ENCODE measurements at places on chromosomes 1 and 21.

DNA sequence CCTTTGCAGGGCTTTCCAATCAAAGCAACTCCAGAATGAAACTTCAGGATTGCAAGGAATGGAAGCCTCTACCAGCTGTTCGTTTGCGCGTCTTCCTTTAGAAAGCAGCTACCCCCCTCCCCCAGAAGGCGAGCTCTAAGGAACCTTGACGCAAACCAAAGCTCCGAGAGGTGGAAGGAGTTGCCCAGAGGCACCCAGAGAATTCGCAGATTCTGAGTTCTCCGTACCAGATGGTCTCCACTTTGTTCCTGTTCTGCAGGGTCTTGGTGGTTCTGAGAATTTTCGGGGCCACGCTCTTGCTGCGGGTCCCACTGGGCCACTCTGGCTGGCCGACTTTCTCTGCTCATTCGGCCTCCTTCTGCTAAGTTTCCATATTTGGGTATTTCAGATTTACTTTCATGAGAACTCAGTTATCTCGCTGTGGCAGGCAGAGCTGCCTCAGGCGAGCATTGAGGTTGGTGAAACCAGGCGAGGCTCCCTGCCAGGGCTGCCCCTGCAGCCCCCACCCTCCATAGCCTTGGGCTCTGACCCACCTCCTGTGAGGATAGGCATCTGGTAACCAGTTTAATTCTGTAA, 801 bp downstream of the TRAF5 start:
- DNase-seq, result no peak
- peaks cover 14% of the 10 kb centered on the region for H3K4me1 ChIP-seq
- H3K36me3 ChIP-seq, result no peaks in the 10 kb centered on the region
- peak overlapping the region; percentile 62 for H3K4me3 ChIP-seq
- peak overlapping the region; percentile 58 for H3K27ac ChIP-seq

DNA sequence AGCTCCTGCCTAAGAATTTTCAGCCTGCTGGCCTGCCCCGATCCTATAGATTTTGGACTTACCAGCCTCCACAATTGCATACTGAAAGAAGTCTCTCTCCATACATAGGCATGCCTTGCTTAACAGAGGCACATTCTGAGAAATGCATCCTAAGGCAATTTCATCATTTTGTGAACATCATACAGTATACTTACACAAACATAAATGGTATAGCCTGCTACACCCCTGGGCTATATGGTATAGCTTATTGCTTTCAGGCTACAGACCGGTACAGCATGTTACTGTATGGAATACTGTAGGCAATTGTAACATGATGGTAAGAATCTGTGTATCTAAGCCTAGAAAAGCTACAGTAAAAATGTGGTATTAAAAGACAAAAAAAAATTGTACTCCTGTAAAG, 174.7 kb downstream of the NRIP1 start:
- DNase-seq, result no peak
- no peaks in the 10 kb centered on the region for H3K36me3 ChIP-seq
- H3K4me1 ChIP-seq, result peaks cover 3% of the 10 kb centered on the region
- H3K27ac ChIP-seq, result no peak overlapping the region
- H3K27me3 ChIP-seq, result no peaks in the 10 kb centered on the region

DNA sequence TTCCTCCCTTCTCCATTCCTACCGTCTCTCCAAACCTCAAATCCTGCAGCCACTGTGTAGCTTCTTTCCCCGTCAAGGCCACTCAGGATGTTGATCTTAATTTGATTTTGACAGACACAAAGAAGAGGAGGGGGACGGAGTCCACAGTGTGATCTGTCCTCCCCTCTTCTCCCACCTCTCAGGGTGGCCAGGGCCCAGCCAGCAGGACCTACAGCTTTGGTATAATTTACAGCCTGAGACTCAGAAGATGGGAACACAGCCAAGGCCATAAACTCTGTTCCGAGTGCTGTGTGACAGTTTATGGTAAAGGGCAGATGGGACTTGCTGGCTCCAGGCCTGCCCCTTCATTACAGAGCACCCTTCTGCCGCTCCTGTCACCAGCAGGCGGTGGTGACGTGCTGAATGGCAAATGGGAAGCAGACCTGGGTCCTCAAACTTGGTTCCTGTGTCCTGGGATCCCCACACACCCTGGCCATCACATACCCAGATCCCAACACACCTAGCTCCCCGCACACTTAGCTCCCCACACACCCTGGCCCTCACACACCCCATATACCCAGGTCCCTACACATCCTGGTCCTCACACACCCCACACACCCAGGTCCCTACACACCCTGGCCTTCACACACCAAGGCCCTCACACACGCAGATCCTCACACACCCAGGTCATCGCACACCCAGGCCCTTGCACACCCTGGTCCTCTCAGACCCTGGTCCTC, 71.6 kb downstream of the CD2 start:
- no peak for DNase-seq
- H3K36me3 ChIP-seq, result no peaks in the 10 kb centered on the region
- H3K27ac ChIP-seq, result no peak overlapping the region
- H3K27me3 ChIP-seq, result no peaks in the 10 kb centered on the region
- H3K4me1 ChIP-seq, result no peaks in the 10 kb centered on the region

GRCh38 chr1:225451840-225452515, 24.1 kb upstream of the LBR start:
- H3K27me3 ChIP-seq, result no peaks in the 10 kb centered on the region
- no peaks in the 10 kb centered on the region for H3K36me3 ChIP-seq
- no peak for DNase-seq
- no peak overlapping the region for H3K27ac ChIP-seq
- H3K4me3 ChIP-seq, result no peak overlapping the region
- peaks cover 7% of the 10 kb centered on the region for H3K4me1 ChIP-seq

- H3K27me3 ChIP-seq, result no peaks in the 10 kb centered on the region
- no peak overlapping the region for H3K27ac ChIP-seq
- H3K4me1 ChIP-seq, result no peaks in the 10 kb centered on the region
Observed at GRCh38 chr21:18725653-18726052, 322.1 kb upstream of the TMPRSS15 start.

- no peaks in the 10 kb centered on the region for H3K27me3 ChIP-seq
- H3K4me3 ChIP-seq, result no peak overlapping the region
- H3K36me3 ChIP-seq, result no peaks in the 10 kb centered on the region
- H3K4me1 ChIP-seq, result no peaks in the 10 kb centered on the region
Observed at GRCh38 chr1:245715970-245716369, 561.2 kb downstream of the KIF26B start.

- DNase-seq, result no peak
- H3K36me3 ChIP-seq, result no peaks in the 10 kb centered on the region
- no peaks in the 10 kb centered on the region for H3K27me3 ChIP-seq
- no peaks in the 10 kb centered on the region for H3K4me1 ChIP-seq
Observed at GRCh38 chr1:50995651-50996050, 25.6 kb downstream of the CDKN2C start.

GRCh38 chr1:110602466-110602865, 3.7 kb downstream of the KCNA2 start:
- no peak overlapping the region for H3K4me3 ChIP-seq
- H3K4me1 ChIP-seq, result no peaks in the 10 kb centered on the region
- no peaks in the 10 kb centered on the region for H3K36me3 ChIP-seq

- no peaks in the 10 kb centered on the region for H3K27me3 ChIP-seq
- H3K4me3 ChIP-seq, result no peak overlapping the region
- H3K36me3 ChIP-seq, result no peaks in the 10 kb centered on the region
- DNase-seq, result no peak
- no peak overlapping the region for H3K27ac ChIP-seq
Observed at GRCh38 chr21:45264146-45264911, 23.4 kb downstream of the POFUT2 start.

- H3K36me3 ChIP-seq, result no peaks in the 10 kb centered on the region
- no peak overlapping the region for H3K4me3 ChIP-seq
- no peaks in the 10 kb centered on the region for H3K4me1 ChIP-seq
- no peak overlapping the region for H3K27ac ChIP-seq
Observed at GRCh38 chr1:55347866-55348265, 132.7 kb upstream of the USP24 start.

DNA sequence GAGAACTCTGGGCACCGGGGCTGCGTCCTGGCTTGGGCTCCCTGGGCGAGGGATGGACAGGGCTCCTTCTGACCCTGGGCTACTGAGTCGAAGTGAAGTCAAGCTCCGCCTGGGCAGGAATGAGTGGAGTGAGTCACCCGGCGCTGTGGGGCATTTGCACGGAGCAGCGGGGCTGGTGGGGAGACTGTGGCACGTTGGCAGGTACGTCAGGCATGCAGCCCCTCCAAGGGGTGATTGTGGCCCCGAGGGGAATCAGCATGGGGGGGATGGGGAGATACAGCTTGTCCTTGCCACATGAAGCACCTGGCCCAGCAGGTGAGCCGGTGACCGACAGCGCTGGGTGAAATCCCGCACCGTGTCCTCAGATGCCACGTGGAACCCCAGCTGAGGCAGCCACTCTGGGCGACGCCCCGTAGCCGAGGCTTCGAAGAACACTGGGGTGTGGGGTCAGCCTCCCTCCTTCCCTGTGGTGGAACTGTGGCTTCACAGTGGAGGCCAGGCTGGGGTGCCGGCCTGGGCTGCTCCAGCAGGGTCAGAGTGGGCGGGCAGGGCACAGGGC, 62.3 kb downstream of the COL18A1 start:
- peak overlapping the region; percentile 90 for H3K27ac ChIP-seq
- H3K36me3 ChIP-seq, result no peaks in the 10 kb centered on the region
- H3K4me3 ChIP-seq, result no peak overlapping the region
- DNase-seq, result no peak
- H3K27me3 ChIP-seq, result no peaks in the 10 kb centered on the region
- H3K4me1 ChIP-seq, result peaks cover 91% of the 10 kb centered on the region

DNA sequence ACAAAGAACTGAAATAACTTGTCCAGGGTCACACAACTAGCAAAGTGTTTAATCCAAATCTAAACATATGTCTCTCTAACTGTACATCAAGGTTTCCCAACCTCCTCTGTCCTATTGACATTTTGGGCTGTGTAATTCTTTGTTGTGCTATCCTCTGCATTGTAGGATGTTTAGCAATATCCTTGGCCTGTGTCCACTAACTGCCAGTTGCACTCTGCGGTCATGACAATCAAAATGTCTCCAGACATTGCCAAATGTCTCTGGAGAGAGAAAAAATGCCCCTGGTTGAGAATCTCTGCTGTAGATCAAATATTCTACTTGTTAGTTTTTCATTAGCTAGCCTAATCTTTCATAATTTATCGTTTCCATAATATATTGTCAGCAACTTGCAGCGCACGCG, 353.4 kb upstream of the NEGR1 start:
- no peak overlapping the region for H3K4me3 ChIP-seq
- DNase-seq, result no peak
- no peak overlapping the region for H3K27ac ChIP-seq
- H3K4me1 ChIP-seq, result no peaks in the 10 kb centered on the region

- no peaks in the 10 kb centered on the region for H3K4me1 ChIP-seq
- H3K4me3 ChIP-seq, result no peak overlapping the region
- H3K36me3 ChIP-seq, result peaks cover 2% of the 10 kb centered on the region
- no peak for DNase-seq
Observed at GRCh38 chr1:46017876-46018503, 114.4 kb downstream of the PIK3R3 start.

GRCh38 chr1:111619635-111620440, at the start of gene RAP1A:
RAP1A (plus strand) TSS chr1:111619789; CDS start chr1:111691361, 71,572 bp downstream.
- no peaks in the 10 kb centered on the region for H3K36me3 ChIP-seq
- peaks cover 6% of the 10 kb centered on the region for H3K4me1 ChIP-seq
- peak; percentile 22 for DNase-seq

DNA sequence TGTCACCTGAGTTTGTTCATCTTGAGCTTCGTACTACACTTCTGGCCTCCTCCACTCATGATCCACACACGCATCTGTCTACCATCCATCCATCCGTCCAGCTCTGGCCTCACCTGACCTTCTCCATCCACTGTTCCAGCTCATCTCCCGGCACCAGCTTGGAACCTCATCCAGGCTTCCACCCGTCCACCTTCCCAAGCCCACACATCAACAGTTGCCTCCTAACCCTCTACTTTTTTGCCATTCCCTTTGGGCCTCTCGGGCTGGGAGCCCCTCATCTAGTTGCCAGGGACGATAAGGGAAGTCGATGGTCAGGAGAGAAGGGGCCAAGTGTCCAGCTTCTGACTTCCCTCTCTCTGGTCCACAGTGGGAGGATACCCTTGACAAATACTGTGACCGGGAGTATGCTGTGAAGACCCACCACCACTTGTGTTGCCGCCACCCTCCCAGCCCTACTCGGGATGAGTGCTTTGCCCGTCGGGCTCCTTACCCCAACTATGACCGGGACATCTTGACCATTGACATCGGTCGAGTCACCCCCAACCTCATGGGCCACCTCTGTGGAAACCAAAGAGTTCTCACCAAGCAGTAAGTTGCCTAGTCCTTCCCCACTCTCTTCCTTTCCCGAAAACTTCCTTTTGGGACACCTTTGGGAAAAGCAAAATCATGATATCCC, 3.4 kb upstream of the FALEC start:
- DNase-seq, result no peak
- no peaks in the 10 kb centered on the region for H3K36me3 ChIP-seq
- H3K4me1 ChIP-seq, result no peaks in the 10 kb centered on the region
- H3K4me3 ChIP-seq, result no peak overlapping the region

DNA sequence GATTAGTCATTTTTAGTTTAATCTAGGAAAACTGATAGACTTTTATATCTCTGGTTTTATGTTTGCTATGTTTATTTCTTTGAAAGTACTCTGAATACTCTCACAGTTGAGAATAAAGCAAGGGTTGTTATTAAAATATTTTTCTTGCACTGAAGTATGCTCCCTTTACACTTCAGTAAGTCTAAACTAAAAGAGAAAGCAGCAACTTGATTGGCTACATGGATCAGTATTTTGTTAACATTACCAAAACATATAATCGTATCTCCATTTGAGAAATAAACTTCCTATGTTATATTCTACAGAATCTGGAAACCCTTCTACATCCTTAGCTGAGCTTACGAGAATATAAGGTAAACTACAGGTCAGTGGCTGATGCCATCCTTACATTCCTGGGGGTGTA, 149.5 kb upstream of the HP1BP3 start:
- H3K27ac ChIP-seq, result no peak overlapping the region
- H3K4me1 ChIP-seq, result no peaks in the 10 kb centered on the region
- H3K4me3 ChIP-seq, result no peak overlapping the region
- H3K27me3 ChIP-seq, result no peaks in the 10 kb centered on the region

- H3K4me3 ChIP-seq, result no peak overlapping the region
- H3K36me3 ChIP-seq, result no peaks in the 10 kb centered on the region
- H3K27ac ChIP-seq, result no peak overlapping the region
- no peak for DNase-seq
- no peaks in the 10 kb centered on the region for H3K4me1 ChIP-seq
Observed at GRCh38 chr1:164958982-164959768, 397.3 kb downstream of the LMX1A start.

GRCh38 chr21:33070998-33071769, 1.2 kb downstream of the OLIG1 start:
- peak overlapping the region; percentile 31 for H3K4me3 ChIP-seq
- no peaks in the 10 kb centered on the region for H3K4me1 ChIP-seq
- no peak overlapping the region for H3K27ac ChIP-seq
- no peak for DNase-seq
- H3K36me3 ChIP-seq, result no peaks in the 10 kb centered on the region

DNA sequence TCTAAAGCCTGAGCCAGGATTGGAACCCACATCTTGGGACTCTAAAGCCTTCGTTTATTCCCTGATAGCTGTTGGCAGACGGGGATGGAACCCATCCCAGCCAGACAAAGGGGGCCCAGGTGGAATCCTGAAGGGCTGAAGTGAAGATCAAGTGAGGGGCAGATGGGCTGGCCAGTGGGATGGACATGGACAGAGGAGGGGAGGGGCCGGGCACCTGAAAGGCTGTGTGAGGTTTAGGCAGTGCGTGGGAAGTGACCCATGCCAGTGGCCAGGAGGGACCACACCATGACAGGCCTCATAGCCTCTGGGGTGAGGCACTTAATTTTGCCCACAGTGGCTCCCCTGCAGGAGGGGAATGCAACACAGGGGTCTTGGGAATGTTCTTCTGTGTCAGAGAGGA, 44.6 kb upstream of the DMRTB1 start:
- H3K4me1 ChIP-seq, result peaks cover 14% of the 10 kb centered on the region
- H3K36me3 ChIP-seq, result no peaks in the 10 kb centered on the region
- H3K27me3 ChIP-seq, result no peaks in the 10 kb centered on the region
- no peak overlapping the region for H3K4me3 ChIP-seq
- DNase-seq, result no peak

Measured in Panc1 (cell line).